ENCODE measurements at places on chromosomes 1 and 21. TPM values are rescaled to one million over a fixed set of nuclear protein-coding genes. Genes with fewer than 3 reads are reported as not detected.

CLIC6 gene
- total RNA-seq: 1.8 TPM

DNA sequence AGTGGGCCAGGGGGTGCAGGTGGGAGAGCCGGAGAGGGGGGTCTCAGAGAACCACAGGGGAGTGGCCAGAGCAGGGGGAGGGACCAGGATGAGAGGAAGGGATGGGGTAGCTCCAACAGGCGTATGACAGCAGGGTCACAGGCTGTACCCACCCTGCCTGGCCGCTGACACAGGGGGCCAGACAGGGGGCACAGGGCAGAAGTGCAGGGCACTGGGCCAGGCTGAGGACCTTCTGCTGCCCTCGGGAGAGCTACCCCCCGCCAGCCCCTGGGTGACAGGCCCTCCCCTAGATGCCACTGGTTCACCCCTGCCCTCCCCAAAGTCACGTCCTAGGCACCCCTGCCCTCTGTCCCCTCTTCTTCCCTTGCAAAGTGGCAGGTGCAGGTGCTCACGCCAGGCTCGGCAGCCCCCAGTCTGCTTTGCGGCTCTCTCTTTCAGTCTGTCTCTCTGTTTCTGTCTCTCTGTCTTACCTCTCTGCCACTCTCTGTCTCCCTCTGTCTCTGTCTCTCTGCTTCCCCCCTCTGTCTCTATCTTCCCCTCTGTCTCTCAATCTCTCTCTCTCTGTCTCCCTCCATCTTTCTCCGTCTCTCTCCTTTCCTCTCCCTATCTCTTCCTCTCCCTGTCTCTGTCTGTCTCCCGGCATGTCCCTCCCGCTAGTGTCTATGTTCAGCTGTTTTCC is 48.5 kb downstream of the WNT9A start:
- peak; percentile 55 for DNase-seq

DNA sequence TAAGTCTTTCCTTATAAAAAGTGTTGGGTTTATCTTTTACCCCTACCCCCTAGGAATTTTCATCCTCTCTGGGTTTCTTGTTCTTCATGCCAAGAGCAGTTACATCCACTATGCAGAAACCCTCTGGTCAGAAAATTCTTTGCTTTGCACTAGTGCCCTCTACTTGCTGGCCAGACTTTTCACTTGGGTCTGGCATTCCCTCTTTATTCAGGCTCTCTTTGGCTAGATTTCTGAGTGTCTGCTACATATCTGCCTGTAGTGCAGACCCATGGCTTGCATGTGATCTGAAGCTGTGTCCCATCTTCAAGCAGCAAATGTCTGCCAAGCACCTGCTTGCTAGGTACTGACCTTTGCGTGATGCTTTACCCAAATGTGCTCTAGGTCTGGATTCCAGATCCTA is 237.0 kb downstream of the GPATCH2 start:
- DNase-seq: no peak

DNA sequence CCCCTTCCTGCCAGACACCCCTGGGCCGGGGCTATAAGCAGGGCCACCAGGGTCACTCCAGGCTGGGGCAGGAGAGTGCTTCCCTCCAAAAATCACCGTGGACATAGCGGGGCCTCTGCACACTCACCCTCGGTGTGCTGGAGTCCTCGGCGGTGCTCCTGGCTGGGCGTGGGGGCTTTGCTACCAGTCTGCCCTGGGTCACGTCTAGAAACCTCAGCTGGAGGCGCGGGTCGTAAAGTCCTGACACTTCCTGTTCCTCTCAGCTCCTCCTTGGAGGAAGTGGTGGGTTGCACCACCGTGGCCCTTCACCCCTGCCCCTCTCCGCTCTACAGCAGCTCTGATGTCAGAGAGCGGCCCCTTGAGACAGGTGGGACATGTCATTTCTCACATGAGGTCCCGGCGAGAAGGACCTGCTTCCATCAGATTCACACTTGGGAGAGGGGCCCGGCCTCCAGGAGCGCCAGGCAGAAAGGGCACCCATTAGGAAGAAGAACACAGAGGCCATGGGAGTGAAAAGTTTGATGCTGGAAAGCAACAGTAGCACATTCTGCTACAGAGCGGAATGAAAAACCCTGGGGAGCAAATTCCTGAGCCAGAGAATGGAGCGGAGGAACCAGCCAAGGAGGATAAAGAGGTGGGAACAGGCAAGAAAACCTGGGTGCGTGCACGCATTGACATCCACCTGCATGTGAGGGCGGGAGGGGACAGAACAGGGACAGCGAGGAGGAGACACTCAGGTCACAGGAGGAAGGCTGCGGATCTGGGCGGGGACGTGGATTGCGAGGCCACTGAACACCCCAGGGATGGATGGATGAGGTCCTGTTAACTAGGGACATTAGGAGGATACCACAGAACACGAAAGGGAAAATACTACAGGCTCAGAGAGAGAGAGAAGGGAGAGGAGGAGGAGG is at the start of gene ITGB2:
ITGB2 (minus strand) TSS at position 206 of the 911 bp plus-strand sequence. CDS start 10,117 bp downstream, outside the sequence.
- no peak for DNase-seq

DNA sequence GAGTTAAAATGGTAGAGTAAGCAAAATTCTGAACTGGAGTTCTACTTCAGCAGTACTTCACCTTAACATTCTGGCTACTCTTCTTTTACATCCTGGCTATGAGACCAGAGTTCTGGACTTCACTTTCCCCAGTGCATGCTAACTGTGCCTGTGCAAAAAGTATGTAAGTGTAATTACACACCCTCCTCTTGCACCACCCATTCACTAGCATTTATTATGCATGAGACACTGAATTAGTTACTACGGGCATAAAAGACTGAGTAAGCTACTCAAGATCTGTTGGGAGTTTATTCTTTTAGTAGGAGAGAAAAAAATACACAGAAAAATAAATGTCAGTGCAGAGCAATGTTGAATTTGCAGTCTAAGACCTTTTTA is 87.2 kb downstream of the GIPC2 start:
- DNase-seq: no peak

DNA sequence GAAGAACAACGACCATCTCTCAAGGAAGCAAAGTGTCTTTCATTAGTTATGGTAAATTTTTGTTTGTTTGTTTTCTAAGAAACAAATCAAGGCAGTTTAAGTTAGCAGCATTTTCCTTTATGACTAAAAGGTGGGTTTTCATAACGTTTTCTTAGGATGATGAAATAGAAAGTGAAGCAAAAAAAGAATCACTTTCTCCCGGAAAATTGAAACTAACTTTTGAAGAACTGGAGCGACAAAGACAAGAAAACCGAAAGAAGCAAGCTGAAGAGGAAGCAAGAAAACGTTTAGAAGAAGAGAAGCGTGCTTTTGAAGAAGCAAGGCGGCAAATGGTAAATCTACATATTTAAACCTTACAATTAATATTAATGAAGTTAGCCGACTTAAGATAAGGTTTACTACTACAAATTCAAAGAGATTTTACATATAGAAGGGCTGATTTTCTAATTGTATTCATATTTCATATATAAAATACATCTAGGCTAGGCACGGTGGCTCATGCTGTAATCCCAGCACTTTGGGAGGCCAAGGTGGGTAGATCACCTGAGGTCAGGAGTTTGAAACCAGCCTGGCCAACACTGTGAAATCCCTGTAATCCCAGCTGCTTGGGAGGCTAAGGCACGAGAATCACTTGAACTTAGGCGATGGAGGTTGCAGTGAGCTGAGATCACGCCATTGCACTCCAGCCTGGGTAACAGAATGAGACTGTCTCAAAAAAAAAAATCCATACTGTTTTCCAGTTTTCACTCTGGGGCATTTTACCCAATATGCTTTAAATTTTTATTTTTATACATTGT is 38.3 kb downstream of the NEXN start:
- DNase-seq: no peak

GRCh38 chr1:27574001-27574781 is 29.8 kb downstream of the AHDC1 start:
- DNase-seq: no peak

DNA sequence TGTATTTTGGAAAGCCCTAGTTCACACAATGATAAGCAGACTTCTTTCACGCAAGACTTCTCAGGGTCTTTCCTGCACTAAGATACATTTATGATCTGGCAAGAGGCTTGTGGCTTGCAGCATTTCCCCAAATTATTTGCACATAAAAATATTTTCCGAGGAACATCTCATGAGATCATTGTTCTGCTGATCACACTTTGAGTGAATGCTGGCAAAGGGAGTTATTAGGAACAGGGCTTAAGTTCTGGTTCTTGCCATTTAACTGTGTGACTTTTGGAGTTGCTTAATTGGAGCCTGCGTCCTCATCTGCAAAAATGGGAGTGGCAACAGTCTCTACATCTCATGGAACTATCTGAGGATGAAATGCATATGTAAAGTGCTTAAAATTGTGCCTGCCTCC is 50.2 kb downstream of the GADD45A start:
- no peak for DNase-seq

- DNase-seq: peak; percentile 77
These were observed 466 bp downstream of the VPS26C start for GRCh38 chr21:37266515-37267221.

DNA sequence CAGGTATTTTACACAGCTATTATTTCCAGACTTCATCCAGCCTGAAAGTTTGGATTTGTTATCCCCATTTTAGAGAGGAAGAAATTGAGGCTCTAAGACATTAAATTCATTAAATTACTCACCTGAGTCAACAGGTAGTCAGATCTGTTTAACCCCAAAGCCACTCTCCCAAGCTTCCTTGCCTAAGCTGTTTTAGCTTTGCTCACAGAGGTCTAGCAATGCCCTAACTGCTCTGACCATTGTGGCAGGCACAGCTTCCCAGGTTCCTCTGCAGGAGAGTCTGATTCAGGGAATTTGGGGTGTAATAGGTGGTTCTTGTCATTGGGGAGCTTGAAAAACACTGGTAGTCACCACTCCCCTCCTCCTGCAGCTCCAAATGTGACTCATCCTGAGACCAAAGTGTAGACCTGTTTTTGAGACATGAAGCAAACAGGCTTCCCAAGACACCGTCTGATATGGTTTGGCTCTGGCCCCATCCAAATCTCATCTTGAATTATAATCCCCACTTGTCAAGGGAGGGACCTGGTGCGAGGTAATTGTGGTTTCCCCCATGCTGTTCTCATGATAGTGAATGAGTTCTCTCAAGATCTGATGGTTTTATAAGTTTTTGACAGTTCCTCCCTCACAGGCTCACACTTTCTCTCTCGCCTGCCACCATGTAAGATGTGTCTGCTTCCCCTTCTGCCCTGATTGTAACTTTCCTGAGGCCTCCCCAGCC is 142.8 kb upstream of the DNAH14 start:
- DNase-seq: no peak
